ENCODE measurements at places on chromosomes 4 and X.

- DNase-seq: no peak
These were observed at the start of gene UCP1 for GRCh38 chr4:140568507-140569306. UCP1 (minus strand) TSS chr4:140568961; CDS start chr4:140568729, 232 bp downstream.

DNA sequence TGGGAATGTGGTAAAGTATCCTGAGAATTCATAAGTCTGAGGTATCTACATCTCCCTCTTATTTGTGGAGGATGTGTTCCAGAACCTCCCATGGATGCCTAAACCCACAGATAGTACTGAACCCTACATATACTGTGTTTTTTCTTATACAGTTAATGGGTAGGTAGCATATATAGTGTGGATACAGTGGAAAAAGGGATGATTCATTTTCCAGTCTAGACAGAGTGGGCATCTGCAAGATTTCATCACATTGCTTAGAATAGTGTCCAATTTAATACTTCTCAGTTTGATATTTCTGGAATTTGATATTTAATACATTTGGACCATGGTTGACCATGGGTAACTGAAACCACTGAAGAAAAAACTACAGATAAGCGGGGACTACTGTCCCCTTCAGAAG lies 155.0 kb upstream of the ANKRD50 start:
- no peak for DNase-seq

DNA sequence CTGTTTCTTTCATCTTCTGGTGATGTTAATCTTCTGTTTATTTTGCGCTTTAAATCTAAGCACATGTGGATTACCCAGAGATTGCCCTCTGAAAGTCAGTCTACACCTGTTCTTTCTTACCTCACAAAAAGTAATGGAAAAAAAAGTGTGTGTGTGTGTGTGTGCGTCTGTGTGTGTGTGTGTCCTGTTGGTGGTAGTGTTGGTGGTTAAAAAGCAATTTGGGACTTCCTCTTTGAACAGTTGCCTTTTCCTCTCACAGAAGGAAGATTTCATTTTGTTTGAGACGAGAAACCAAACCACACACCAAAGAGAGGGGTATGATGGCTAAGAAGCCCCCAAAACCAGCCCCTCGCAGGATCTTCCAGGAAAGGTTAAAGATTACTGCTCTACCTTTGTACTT lies at the start of gene STAP1:
Gene STAP1 (plus strand): TSS at position 235 of the 400 bp plus-strand sequence. CDS start 83 bp downstream, at position 318.
- peak; percentile 63 for DNase-seq

DNA sequence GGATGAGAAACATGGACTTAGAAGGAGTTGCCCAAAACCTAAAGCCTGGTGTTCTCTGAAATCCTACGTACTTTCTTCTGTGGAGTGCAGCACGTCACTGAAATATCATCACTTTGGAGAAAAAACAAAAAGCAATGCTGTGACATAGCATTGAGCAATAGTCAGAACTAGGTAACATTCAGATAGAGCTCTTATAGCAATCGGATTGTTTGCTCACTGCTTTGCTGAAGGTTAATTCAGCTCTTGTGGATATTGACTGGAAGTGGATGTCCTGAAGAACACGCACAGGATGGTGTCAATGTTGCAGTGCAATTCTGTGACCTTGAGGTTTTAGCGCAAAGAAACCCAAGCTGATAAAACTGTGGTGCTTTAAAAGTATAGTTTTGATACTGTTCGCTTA lies 114.2 kb upstream of the GRXCR1 start:
- no peak for DNase-seq

DNA sequence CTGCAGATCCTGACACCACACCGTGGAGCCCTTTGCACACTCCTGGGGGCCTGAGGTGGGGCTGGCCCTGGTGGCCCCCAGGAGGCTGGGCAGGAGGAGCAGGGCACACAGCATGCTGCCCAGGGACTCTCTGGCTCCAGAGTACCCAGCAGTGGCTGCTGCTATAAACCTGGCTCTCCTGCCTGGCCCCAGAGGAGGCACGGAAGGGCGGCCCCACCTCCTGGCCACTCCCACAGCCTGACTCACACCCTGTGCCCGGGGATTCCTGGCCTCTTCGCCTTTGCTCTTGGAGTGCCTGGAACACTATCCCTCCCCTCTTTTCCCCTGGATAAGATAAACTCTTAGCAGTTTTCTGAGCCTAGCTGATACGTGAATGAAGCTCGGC lies at the start of gene PSAPL1:
Gene PSAPL1 (minus strand): TSS at position 165 of the 385 bp plus-strand sequence. CDS start 51 bp downstream, at position 114.
- no peak for DNase-seq

DNA sequence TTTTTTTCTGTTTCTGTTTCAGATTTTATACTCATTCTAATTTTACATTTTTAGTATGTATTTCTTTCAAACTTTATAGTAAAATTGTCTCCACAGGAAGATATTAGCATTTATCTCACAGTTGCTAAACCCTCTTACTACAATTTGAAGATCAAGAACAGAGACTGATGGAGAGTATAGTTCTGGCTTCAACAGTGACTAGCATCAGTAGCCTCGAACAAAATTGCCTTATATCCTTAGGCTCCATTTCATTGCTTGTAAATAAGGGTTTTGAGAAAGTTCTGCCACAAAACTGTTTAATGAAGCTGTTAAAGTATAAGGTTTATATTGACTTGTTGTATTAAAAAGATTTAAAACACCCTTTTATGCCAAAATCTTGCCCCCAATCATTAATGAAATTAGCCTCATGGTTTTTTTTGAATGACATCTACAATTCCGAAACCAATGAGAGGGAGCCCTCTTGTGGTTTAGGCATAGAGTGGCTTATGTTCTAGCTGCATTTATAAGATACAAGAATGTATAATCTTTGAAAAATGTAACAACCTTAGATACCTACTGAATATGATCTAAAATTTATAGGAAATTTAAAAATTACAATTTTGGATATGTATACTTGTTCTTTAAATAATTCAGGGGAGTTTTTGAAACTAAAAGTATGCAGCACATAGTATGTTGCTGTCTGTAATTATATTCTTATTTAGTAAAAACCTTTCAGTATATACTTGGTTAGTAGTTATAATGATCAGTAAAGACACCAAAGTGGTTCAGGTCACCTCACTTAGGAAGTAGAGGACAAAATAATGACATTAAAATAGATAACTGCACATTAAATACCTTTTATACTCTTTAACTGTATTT lies 109.8 kb upstream of the HPGD start:
- no peak for DNase-seq

- DNase-seq: no peak
These were observed 90.7 kb upstream of the JADE1 start for GRCh38 chr4:128718768-128719167.

GRCh38 chrX:139945075-139945474 lies 12.2 kb upstream of the ATP11C start:
- DNase-seq: no peak

- no peak for DNase-seq
These were observed 63.4 kb downstream of the EFHC2 start for GRCh38 chrX:44280116-44280515.

DNA sequence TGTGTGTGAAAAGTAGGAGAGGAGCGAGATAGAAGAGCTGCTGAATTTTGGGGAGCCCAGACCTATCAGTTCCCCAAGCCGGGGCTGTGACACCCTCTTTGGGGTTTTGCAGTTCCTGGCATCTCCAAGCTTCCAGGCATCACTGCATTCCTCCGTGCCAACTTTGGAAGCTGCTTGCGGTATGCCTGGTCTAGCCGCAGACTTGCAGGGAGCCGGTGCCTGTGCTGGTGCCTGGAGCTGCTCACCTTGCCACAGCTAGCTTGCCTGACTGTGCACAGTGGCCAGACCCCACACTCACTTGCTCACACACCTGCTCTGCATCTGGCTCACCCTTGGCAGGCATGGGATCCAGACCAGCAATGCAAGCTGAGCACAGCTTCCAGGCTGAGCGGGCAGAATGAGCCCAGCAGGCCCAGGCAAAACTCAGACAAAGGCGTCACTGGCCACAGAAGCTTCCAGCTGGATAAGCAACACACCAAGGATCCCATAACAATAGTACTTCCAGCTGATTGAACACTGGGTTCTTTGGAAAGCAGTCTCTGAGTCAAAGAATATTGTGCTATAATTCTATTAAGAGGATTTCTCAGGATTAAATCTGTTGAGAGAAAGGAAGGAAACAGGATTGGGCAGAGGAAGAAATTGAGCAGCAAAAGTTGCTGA lies 390.9 kb downstream of the TEX13C start:
- DNase-seq: no peak

- no peak for DNase-seq
These were observed 34.2 kb upstream of the LRAT start for GRCh38 chr4:154709550-154709949.

DNA sequence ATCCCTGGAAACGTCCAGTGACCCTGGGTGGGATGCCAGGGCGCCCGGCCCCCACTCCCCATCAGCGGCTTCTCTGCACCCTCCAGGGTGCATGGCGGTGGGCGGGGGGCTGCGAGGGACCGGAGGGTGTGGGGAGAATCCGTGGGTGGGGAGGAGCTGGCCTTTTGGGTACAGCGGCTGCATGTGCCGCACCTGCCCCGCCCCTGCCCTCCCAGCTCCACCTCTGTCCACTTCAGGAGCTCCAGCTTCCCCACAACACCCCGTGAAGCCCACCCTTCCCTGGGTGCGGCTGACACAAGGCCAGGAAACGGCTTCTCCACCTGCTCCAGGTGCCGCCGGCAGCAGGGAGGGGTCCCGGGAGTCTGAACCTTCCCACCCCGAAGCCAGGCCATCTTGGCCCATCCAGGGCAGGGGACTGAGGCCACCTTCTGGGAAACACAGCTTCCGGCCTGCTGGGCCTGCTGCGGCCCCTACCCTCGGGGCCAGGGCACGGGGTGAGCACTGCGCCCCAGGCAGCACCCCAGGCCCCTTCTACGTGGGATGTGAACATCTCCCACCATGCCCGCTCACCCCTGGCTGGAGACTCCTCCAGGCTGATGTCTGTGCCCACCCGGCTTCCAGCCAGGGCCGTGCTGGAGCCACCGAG lies 34.6 kb downstream of the CPLX1 start:
- no peak for DNase-seq

DNA sequence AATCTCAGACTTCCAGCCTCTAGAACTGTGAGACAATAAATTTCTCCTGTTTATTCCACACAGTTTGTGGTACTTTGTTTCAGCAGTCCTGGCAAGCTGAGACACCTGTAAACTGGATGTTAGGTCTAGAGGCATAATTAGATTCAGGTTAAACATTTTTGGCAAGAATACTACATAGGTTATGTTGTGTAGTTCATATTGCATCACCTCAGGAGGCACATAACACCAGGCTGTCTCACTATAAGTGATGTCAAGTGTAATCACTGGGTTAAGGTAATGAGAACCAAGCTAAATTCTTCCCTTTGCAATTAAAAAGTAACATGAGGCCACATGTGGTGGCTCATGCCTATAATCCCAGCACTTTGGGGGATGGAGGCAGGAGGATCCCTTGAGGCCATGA lies 214.2 kb downstream of the ZNF674 start:
- DNase-seq: no peak

GRCh38 chr4:138918169-138918869 lies 97.3 kb upstream of the NOCT start:
- no peak for DNase-seq

DNA sequence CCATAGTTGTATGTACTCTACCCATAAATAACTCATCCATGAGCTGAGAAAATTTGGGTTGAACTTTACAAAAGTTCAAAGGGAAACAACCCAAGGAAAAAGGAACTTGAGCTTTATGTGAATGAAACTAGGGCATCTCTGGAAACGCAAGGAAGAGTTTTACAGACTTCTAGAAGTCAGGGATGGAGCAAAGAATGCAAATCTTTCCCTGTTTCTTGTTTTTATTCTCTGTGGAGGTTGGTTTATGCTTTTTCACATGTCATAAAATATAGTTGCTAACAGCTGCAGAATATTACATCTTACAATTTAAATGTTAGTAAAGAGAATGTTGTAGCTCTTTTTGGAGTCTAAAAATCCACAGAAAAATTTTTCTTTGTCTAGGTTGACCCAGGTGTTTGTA lies 754.1 kb downstream of the PCDH7 start:
- no peak for DNase-seq

GRCh38 chr4:108291137-108291536 lies 122.4 kb upstream of the LEF1 start:
- no peak for DNase-seq

GRCh38 chr4:89069481-89069880 lies 12.5 kb upstream of the FAM13A start:
- DNase-seq: no peak

- DNase-seq: no peak
These were observed 17.9 kb downstream of the NAT8L start for GRCh38 chr4:2076908-2077536.

- DNase-seq: no peak
These were observed 34.2 kb downstream of the CCDC149 start for GRCh38 chr4:24878636-24879016.

- DNase-seq: no peak
These were observed 16.3 kb downstream of the RNF128 start for GRCh38 chrX:106742805-106743204.

DNA sequence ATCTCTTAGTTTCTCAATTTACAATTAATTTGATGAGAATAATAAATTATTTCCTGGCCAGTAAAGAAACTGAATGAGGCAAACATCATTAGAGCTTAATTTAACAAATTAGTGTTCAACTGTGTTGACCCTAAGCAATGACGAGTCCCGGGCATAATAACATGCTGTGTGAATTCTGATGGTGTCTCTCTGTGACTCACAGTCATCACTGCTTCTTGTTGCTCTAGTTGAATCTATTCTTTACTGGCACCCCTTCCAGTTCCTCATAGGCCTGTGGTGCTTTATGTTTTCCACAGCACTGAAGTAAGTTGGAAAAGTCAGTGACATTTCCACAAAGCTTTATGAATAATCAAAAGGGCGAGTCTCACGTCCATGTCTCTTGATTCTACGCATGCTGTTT lies 57.7 kb upstream of the SLC7A11 start:
- DNase-seq: no peak

GRCh38 chrX:154351183-154352011 lies 23.0 kb downstream of the FLNA start:
- DNase-seq: peak; percentile 46

DNA sequence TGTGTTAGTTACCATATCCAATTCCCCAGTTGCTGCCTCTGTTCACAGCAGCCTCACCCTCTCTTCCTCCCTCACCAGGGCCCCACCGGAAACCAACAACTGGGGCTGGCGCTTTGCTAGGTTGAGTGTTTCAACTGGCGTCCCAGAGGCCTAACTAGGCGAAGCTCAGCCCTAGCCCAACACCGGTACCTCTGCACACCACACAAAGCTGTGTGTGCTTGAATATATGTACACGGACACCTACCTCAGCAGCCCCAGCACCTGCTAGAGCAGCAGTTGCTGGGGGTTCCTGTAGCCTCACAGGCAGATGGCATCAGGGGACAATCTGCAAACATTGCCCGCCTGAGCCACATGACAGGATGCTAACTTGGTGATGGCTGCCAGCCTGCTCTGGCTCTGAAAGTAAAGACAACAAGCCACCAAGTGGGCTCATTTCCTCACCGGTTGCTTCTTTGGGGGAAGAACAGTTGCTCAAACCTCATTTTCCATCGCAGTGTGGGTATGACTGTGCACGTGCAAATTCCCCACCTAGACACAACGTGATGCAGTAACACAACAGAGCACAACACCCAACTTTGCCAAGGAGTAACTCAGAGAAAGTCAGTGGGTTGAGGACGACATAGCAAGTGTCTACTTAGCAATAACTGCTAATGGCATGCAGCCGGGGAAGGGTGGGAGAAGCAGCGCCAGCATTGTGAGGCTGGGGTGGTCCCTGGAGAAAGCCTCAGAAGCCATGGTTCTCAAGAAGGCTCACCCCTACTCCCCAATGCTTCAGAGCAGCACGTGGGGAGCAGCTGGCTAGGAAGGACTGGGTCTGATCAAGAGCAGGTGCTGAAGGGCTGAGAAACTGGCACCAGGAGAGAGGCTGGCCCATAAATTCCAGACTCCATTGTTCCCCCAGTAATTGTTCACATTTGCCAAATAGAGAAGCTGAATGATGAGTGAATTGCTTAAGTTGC lies 139.5 kb downstream of the SH3KBP1 start:
- peak; percentile 86 for DNase-seq

GRCh38 chrX:65769564-65770292 lies 102.3 kb downstream of the MSN start:
- DNase-seq: no peak

All from activated naive CD4-positive, alpha-beta T cell treated with anti-CD3 and anti-CD28 coated beads, Interleukin-2, amount 10 ng/mL, durations not matched to agents 7 days and 5 days (primary cell).